ENCODE measurements at places on chromosomes 3 and 15.

DNA sequence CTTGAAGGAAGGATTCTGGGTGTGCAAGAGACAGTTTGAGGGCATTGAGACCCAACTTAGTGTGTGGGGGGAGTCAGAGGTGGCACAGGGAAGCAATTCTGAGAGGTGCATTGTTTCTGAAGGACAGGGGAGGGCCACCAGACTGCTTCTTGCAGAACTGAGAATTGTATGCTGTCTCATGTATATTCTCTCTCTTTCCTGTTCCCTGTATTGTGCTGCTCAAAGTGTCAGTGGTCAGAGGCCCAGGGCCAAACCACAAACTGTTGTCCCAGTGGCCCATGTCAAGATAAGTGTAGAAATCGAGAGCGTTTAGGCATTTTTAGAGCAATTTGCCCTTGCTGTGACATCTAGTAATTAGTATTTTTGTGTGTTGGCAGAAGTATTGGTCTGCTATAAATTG, 567.1 kb downstream of the EDEM1 start:
- DNase-seq, result no peak

GRCh38 chr3:191699546-191699945, 238.6 kb downstream of the PYDC2 start:
- DNase-seq, result no peak

DNA sequence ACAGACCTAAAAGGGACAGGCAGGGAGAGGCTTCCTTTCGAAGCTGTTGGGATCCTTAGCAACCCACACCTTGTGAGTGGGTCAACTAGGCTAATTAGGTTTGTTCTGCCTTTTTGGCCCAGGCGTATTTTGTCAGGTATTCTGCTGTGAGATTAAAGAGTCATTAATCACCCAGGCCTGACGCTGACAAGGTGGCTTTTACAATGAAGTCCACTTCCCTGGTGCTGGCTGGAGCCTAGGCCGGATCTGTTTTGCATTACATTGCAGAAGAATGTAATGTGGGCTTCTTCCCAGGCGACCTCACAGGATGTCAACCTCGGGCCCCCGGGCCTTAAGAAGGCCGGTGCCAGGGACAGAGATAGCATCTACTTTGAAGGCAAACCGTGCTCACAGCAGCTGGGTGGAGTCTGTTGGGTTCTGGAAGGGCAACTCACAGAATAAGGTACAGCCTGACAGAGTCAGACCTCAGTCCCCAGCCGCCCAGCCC, 76.9 kb downstream of the HES1 start:
- no peak for DNase-seq

DNA sequence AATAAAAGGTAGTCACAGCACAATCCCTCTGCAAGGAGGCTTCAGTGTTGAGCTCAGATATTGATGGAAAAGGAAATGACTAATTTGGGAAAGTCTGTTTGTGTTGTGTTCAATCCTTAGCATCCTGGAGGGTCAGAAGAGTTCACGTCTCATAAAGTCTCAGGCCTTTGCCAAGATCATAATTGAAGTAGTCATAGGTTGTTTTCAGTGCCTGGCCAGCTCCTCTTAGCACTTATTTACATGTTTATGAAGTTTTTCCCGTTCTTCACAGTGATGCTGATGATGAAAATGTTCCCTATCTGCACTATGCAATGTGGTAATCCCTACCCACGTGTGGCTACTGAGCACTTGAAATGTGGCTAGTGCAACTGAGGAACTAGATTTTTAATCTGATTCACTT, 61.6 kb upstream of the TGFBR2 start:
- no peak for DNase-seq

- DNase-seq, result peak; percentile 32
These were observed 74.7 kb downstream of the XXYLT1 start for GRCh38 chr3:195196266-195196665.

DNA sequence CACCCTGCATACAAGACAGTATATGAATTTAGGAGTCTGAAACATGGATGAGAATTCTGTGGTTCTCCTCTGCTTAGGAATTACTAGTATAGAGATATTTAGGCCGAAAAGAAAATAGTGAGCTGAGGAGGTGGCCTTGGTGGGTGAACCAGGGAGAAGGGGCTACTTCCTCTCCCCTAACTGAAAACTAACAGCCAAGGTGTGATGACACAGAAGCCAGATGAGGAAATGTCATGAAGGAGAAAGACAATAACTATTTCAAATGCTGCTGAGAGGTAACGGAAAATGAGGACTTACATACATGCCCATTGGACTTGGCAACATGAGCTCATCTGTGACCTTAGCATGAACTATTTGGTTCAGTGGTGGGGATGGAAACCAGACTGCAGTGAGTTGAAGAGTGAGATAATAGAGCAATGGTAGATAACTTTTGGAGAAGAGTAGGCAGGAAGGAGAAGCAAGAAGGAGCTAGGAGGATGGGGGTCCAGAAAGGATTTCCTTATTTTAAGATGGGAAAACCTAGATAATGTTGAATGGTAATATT, 114.4 kb upstream of the TSPAN3 start:
- no peak for DNase-seq

DNA sequence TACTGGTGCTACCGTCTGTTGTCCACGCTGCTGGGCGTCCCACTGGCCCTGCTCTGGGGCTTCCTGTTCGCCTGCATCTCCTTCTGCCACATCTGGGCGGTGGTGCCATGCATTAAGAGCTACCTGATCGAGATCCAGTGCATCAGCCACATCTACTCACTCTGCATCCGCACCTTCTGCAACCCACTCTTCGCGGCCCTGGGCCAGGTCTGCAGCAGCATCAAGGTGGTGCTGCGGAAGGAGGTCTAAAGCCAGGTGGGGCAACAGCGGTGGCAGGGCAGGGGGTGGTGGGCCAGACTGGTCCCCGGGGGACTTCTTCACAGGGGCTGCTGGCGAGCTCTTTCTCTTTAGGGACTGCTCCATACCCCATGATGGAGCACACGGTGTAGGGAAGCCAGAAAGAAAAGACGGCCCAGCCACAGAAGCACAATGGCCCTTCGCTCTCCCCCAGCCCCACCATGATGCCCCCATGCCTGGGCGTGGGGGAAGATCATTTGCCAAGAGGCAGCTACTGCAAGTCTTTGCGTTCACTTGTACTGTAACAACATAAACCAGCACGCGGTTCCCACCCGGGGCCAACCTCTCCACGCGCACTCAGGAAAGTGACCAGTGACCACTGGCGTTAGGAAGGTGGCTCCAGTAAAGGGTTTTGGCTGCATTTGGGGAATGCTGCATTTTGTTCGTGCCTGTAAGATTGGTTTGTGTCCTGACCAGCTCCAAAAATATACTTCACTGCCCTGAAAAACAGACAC, 12.2 kb downstream of the CAV3 start:
- no peak for DNase-seq

GRCh38 chr15:93291380-93291779, 202.4 kb upstream of the RGMA start:
- DNase-seq, result no peak

DNA sequence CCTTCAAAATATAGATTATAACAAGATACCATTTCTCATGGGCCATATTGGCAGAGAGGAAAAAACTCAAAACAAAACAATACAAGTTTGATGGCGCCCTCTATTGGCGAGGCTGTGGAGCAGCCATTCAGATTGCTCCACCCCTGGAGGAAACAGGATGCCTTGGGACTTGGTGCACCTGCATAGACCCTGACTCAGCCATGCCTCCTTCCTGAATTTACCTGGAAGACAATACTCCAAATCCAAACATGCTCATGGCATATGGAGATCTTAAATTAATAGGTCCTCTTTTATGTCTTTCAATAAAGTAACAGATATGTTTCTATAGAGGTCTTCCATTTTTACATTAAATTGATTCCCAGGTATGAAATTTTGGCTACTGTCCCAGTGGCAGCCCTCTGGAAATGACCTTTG, 90.0 kb downstream of the APBA2 start:
- peak; percentile 16 for DNase-seq

GRCh38 chr3:20480786-20481365, 294.9 kb upstream of the SGO1 start:
- DNase-seq, result no peak

- DNase-seq, result peak; percentile 51
These were observed 1.8 kb upstream of the PLXND1 start for GRCh38 chr3:129608087-129608935.

GRCh38 chr15:69701198-69701597, 248.6 kb downstream of the RPLP1 start:
- DNase-seq, result no peak

DNA sequence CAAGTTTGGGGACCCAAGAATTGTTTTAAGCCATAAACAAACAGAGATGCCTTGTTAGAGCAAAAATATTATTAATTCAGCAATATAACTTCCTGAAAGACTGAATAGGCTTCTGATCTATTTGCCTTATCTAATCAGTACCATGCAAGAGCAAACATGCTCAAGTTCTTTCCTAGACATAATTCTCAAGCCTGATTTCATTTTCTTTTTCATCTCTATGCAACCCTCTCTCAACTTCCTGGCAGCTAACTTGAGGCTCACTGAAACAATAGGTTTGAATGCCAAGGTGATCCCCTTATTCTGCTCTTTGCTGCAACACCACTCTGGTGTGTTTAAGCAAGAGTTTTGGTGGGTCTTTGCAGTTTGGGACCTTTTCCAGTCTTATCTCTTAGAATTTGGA, 230.9 kb upstream of the CD96 start:
- DNase-seq, result no peak

DNA sequence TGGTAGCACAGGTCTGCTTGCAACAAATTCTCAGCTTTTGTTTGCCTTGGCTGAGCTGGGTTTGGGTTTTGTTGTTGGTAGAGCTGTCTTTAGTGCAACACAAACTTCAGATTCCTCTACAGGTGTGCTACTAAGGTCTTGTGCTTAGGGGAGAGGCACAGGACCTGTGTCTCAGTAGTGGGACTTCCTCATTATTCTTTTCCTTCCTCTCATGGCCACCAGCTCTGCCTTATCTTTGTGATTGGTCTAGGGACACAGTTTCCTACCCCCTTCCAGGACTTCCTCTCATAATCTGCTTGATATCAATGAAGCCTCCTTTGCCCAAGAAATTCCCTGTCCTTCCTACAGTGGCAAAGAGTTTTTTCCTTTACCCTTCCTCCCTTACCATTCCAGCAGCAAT, 24.9 kb upstream of the DNAAF4 start:
- no peak for DNase-seq

GRCh38 chr3:141009496-141009895, 41.7 kb upstream of the SPSB4 start:
- no peak for DNase-seq

DNA sequence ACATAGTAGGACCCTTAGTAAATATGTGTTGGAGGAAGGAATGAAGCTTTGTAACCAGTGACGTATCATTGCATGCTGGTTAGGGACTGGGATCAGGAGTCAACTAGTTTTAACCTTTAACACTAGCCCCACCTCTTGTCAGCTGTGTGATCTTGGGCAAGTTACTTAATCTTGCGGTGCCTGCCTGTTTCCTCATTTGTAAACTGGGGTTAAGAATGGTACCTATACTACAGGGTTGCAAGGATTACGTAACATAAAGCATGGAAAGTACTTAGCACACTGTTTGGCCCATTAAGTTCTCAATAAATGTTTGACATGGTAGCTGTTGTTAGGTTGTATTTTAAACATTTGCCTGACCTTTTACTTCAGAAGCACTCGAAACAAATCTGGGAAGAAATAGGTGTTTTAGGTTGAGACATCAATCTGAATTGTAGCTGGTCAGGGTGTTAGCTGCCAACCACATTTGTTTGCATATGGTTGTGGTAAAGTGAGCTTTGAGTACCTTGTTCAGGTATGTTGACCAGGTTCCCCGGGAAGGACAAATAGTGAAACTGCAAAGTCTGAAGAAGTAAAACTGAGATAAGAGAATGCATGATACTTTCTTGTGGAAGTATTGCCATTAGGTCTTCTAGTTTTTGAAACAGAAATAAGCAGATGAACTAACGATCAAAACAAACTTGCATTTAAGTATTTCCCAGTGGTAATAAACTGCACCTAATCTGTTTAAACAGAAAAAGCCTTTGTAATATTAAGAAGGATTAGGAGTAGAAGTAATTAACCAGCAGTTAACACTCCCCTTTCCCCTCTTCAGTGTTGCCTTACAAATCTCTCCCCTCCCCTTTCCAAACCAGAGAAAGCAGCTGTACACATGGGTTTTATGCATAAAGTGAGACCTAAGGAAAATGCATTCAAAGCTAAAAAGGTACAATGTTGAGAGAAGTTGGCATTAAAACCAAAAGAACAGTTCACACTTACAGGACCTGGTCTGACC, 25.8 kb upstream of the SCAANT1 start:
- no peak for DNase-seq

GRCh38 chr3:42988097-42988496, 9.0 kb downstream of the GASK1A start:
- DNase-seq, result no peak

DNA sequence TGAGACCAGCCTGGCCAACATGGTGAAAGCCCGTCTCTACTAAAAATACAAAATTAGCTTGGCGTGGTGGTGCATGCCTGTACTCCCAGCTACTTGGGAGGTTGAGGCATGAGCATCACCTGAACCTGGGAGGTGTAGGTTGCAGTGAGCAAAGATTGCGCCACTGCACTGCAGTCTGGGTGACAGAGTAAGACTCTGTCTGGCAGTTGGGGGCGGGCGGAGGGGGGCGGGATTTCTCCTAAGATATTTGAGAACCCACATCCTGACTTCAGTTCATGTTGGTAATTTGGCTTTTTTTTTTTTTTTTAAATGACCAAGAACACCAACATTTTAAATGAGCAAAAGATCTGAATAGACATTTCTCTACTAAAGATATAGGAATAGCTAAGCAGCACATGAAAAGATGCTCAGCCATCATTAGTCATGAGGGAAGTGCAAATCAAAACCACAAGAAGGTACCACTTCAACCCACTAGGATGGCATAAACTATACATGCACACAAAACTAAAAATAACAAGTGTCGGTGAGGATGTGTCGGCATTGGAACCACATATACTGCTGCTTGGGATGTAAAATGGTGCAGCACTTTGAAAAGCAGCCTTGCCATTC, 75.6 kb upstream of the LMOD3 start:
- DNase-seq, result no peak

DNA sequence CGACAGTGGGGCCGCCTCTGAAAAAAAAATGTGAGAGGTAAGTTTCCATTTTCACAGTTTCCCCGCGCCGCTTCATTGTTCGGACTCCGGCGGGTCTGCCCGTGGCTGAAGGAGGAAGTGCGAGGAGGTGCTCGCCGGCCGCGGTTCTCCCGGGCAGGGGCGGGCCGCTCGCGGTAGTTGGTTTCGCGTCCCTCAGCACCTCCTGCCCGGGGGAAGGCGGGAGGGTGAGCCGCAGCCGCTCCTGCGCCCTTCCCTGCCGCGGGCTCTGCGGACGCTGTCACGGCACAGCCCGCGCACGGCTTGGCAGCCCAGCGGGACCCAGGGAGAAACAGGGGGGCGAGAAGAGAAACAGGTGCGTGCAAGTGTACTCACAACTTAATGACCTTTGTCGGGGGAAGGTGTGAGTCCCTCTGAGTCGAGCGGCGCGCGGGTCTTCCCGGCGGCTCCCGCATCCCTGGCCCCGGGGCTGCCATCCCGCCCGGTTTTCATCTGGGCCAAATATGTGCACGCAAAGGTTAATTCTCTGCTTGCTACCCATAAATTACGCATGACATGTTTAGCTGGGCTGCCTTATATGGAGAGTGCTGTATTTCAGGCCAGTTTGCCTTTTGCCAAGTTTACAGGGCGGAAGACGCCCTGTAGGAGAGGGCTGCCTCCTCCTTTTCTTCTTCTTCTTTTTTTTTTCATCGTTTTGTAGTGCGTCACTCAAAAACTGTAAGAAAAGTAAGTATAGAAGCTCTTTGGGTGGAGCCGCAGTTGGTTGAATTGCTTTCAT, 514 bp downstream of the MBNL1 start:
- DNase-seq, result peak; percentile 49

GRCh38 chr3:94522488-94522887, 459.6 kb downstream of the NSUN3 start:
- DNase-seq, result no peak
